ENCODE measurements at places on chromosomes 1 and 21. TPM values are rescaled to one million over a fixed set of nuclear protein-coding genes. Genes with fewer than 3 reads are reported as not detected.

TSPAN2 gene
- 3.1 TPM for total RNA-seq

SPRR2A gene
- total RNA-seq = not detected

GRCh38 chr1:185789501-185790193 lies 55.5 kb downstream of the HMCN1 start:
- H3K4me1 ChIP-seq = no peaks in the 10 kb centered on the region
- H3K4me3 ChIP-seq = no peak overlapping the region
- DNase-seq = no peak
- H3K36me3 ChIP-seq = no peaks in the 10 kb centered on the region

DNA sequence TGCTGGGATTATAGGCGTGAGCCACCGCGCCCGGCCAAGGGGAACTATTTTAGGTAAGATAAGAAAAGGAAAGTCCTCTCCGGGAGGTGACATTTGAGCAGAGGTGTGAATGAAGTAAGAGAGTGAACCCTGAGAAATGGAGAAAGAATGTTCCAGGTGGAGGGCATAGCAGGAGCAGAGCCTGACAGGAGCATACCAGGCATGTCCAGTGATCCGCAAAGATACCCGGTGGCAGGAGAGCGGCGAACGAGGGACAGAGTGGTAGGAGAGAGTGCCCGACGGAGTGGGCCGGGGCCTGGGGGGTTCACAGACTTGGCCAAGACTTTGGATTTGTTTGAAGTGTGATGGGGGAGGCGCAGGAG lies 7.9 kb upstream of the RPS6KA1 start:
- H3K36me3 ChIP-seq = no peaks in the 10 kb centered on the region
- DNase-seq = no peak
- no peaks in the 10 kb centered on the region for H3K27me3 ChIP-seq

DNA sequence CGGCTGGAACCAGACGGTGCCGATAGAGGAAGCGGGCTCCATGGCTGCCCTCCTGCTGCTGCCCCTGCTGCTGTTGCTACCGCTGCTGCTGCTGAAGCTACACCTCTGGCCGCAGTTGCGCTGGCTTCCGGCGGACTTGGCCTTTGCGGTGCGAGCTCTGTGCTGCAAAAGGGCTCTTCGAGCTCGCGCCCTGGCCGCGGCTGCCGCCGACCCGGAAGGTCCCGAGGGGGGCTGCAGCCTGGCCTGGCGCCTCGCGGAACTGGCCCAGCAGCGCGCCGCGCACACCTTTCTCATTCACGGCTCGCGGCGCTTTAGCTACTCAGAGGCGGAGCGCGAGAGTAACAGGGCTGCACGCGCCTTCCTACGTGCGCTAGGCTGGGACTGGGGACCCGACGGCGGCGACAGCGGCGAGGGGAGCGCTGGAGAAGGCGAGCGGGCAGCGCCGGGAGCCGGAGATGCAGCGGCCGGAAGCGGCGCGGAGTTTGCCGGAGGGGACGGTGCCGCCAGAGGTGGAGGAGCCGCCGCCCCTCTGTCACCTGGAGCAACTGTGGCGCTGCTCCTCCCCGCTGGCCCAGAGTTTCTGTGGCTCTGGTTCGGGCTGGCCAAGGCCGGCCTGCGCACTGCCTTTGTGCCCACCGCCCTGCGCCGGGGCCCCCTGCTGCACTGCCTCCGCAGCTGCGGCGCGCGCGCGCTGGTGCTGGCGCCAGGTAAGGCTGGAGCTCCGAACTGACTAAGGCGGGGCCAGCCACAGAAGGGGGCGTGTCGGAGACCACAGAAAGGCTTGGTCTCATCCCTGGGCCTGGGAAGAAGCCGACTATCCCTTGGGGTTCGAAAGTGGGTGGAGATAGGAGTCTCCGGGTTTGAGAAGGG lies 486 bp downstream of the SLC27A3 start:
- DNase-seq = peak; percentile 89
- peaks cover 10% of the 10 kb centered on the region for H3K4me1 ChIP-seq
- peak overlapping the region; percentile 88 for H3K4me3 ChIP-seq
- H3K27ac ChIP-seq = peak overlapping the region; percentile 89

SLC26A9 gene
- not detected for total RNA-seq

SIKE1 gene
- 25.6 TPM for total RNA-seq

- no peaks in the 10 kb centered on the region for H3K4me1 ChIP-seq
- H3K27ac ChIP-seq = peak within 1 kb of the TSS; percentile 63
- H3K4me3 ChIP-seq = peak within 1 kb of the TSS; percentile 96
Observed at GRCh38 chr1:220748089-220748934, at the start of gene MTARC2. Gene MTARC2 (plus strand): TSS chr1:220748322. CDS start chr1:220748532, 210 bp downstream.

CD1B gene
- total RNA-seq = not detected

TMEM81 gene
- total RNA-seq = 3.3 TPM

HOOK1 gene
- total RNA-seq = 43.3 TPM

GRCh38 chr1:246319083-246319714 lies 187.9 kb downstream of the SMYD3 start:
- no peaks in the 10 kb centered on the region for H3K36me3 ChIP-seq
- H3K4me1 ChIP-seq = no peaks in the 10 kb centered on the region
- H3K27me3 ChIP-seq = no peaks in the 10 kb centered on the region
- no peak for DNase-seq

DNA sequence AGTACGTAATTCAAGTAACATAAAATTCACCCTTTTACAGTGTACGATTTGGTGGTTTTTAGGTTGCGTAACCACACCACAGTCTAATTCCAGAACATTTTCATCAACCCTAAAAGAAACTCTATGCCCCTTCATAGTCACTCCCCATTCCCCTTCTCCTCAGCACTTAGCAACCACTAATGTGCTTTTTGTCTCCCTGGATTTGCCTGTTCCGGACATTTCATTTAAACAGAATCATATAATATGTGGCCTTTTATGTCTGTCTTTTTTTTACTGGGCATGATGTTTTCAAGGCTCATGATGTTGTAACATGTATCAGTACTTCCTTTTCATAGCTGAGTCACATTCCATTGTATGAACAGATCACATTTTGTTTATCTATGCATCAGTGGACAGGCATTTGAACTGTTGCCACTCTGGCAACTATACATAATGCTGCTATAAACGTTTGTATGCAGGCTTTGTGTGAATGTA lies 20.8 kb downstream of the OBSCN start:
- no peaks in the 10 kb centered on the region for H3K4me1 ChIP-seq
- DNase-seq = no peak
- H3K36me3 ChIP-seq = no peaks in the 10 kb centered on the region
- H3K27ac ChIP-seq = no peak overlapping the region

- no peaks in the 10 kb centered on the region for H3K36me3 ChIP-seq
- no peak overlapping the region for H3K4me3 ChIP-seq
- DNase-seq = no peak
- no peaks in the 10 kb centered on the region for H3K27me3 ChIP-seq
Observed at GRCh38 chr1:168734271-168734670, 5.3 kb upstream of the DPT start.

LPAR3 gene
- 9.1 TPM for total RNA-seq

GRCh38 chr1:205470131-205470530 lies 14.3 kb upstream of the BLACAT1 start:
- no peak overlapping the region for H3K4me3 ChIP-seq
- H3K36me3 ChIP-seq = no peaks in the 10 kb centered on the region
- no peaks in the 10 kb centered on the region for H3K4me1 ChIP-seq
- no peak overlapping the region for H3K27ac ChIP-seq
- DNase-seq = no peak

GRCh38 chr1:37731312-37732019 lies 33.5 kb downstream of the EPHA10 start:
- no peak for DNase-seq
- no peak overlapping the region for H3K27ac ChIP-seq

DNA sequence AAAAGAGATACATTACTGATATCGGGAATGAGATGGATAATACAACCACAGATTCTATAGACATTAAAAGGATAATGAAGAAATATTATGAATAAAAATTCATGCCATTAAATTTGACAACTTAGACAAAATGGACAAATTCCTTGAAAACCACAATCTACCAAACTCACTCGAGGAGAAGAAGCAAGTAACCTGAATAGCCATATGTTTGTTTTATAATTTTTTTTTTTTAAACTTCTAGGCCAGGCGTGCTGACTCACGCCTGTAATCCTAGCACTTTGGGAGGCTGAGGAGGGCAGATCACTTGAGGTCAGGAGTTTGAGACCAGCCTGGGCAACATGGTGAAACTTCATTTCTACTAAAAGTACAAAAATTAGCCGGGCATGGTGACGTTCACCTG lies 327.9 kb downstream of the VAV3 start:
- no peak overlapping the region for H3K4me3 ChIP-seq
- H3K36me3 ChIP-seq = no peaks in the 10 kb centered on the region
- no peaks in the 10 kb centered on the region for H3K27me3 ChIP-seq
- no peak overlapping the region for H3K27ac ChIP-seq

GRCh38 chr1:155941845-155942531 lies 550 bp downstream of the RXFP4 start:
- H3K36me3 ChIP-seq = no peaks in the 10 kb centered on the region
- DNase-seq = peak; percentile 67
- H3K4me1 ChIP-seq = no peaks in the 10 kb centered on the region
- no peaks in the 10 kb centered on the region for H3K27me3 ChIP-seq

C1orf116 gene
- 72.3 TPM for total RNA-seq

AQP10 gene
- not detected for total RNA-seq

FABP3 gene
- 15.7 TPM for total RNA-seq

PADI3 gene
- not detected for total RNA-seq

- no peaks in the 10 kb centered on the region for H3K36me3 ChIP-seq
- no peaks in the 10 kb centered on the region for H3K27me3 ChIP-seq
- no peak overlapping the region for H3K27ac ChIP-seq
- no peaks in the 10 kb centered on the region for H3K4me1 ChIP-seq
- DNase-seq = no peak
Observed at GRCh38 chr1:87179076-87179810, 149.4 kb upstream of the LMO4 start.

- H3K27me3 ChIP-seq = no peaks in the 10 kb centered on the region
- H3K4me1 ChIP-seq = no peaks in the 10 kb centered on the region
- H3K27ac ChIP-seq = no peak overlapping the region
- no peaks in the 10 kb centered on the region for H3K36me3 ChIP-seq
- DNase-seq = no peak
Observed at GRCh38 chr1:36217670-36218069, 6.6 kb upstream of the THRAP3 start.

DNA sequence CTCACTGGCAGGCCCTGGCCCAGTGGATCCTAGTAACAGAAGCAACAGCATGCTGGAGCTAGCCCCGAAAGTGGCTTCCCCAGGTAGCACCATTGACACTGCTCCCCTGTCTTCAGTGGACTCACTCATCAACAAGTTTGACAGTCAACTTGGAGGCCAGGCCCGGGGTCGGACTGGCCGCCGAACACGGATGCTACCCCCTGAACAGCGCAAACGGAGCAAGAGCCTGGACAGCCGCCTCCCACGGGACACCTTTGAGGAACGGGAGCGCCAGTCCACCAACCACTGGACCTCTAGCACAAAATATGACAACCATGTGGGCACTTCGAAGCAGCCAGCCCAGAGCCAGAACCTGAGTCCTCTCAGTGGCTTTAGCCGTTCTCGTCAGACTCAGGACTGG lies 7.7 kb downstream of the CGN start:
- H3K4me1 ChIP-seq = no peaks in the 10 kb centered on the region
- no peak overlapping the region for H3K27ac ChIP-seq
- H3K36me3 ChIP-seq = no peaks in the 10 kb centered on the region
- DNase-seq = no peak
- H3K27me3 ChIP-seq = no peaks in the 10 kb centered on the region

DNA sequence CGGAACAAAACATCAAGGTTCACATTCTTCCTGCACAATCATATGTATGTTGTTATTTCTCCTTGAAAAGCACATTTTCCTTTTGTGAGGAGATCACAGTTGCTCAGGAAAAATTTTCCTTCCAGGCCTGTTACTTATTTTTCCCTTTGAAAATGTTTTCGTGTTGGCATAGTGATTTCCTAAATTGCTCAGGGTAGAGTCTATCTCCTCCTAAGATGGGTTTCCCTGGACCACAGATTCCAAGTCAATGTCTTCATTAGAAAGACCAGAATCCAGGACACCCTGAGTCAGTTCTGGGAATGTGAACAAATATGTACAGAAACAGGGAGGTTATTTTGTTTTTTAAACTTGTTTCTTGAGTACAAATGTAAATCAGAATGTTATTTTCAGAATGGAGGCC lies 94.3 kb upstream of the C1orf105 start:
- no peaks in the 10 kb centered on the region for H3K36me3 ChIP-seq
- H3K27me3 ChIP-seq = no peaks in the 10 kb centered on the region
- no peak overlapping the region for H3K4me3 ChIP-seq
- no peak overlapping the region for H3K27ac ChIP-seq

SEMA4A gene
- total RNA-seq = 1.5 TPM

C1orf87 gene
- not detected for total RNA-seq

ASPM gene
- total RNA-seq = 4.0 TPM

GRCh38 chr1:178574345-178574744 lies 61.4 kb downstream of the TEX35 start:
- no peak overlapping the region for H3K27ac ChIP-seq
- H3K27me3 ChIP-seq = no peaks in the 10 kb centered on the region
- no peak overlapping the region for H3K4me3 ChIP-seq
- no peaks in the 10 kb centered on the region for H3K36me3 ChIP-seq
- DNase-seq = no peak
- no peaks in the 10 kb centered on the region for H3K4me1 ChIP-seq

DNA sequence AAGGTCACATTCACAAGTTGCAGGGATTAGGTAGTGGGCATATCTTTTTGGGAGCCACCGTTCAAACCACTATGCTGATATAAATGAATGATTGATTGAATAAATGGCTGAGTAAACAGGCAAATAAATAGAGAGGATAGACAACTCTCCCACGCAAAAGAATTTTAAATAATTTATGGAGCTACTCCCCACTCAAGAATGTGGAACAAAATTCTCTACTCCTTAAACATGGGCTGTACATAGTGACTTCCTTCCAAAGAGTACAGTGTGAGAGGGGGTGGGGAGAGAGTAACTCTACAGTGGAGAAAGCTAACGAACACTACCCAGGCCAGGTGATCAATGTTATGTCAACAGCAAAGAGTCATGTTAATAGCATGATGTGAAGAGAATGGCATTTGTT lies 40.7 kb downstream of the KRTAP19-8 start:
- no peak overlapping the region for H3K4me3 ChIP-seq
- no peak for DNase-seq
- no peaks in the 10 kb centered on the region for H3K27me3 ChIP-seq
- no peaks in the 10 kb centered on the region for H3K36me3 ChIP-seq
- H3K4me1 ChIP-seq = no peaks in the 10 kb centered on the region
